Lower lobe of right lung (tissue), 2 donors: ENCODE measurements at places on chromosomes 6 and 20. TPM values are rescaled to one million over a fixed set of nuclear protein-coding genes. Genes with fewer than 3 reads are reported as not detected.

DNA sequence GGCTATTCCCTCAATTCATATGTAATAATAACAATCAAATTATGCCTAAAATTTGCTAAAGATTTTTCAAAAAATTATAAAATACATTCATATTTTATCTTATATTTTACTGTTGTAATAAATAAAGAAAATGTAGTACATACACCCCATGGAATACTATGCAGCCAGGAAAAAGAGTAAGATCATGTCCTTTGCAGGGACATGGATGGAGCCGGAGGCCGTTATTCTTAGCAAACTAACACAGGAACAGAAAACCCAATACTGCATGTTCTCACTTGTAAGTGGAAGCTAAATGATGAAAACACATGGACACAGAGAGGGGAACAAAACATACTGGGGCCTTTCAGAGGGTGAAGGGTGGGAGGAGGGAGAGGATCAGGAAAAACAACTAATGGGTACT, 584.2 kb upstream of the MMS22L start:
- H3K27ac ChIP-seq, result no peak overlapping the region
- H3K27me3 ChIP-seq, result no peaks in the 10 kb centered on the region
- H3K36me3 ChIP-seq, result no peaks in the 10 kb centered on the region
- no peak overlapping the region for H3K4me3 ChIP-seq

DNA sequence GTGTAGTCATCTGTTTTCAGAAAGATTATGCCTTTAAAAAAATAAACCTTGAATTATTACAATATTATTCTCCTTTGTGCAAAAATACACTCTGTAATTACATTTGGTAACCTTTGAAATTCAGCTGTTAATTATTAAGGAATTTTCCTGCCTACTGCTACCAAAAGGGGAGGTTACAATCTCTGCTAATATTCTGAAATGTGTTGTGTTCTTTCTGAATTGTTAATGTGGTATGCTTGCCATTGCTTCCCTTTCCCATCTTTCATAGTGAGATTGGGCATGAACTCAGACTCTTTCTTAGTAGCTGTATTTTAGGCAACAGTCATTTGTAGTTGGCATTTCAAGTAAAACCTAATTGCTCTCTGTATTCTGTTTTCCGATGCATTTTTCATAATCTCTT, 73.0 kb downstream of the PHF3 start:
- DNase-seq, result no peak
- H3K27ac ChIP-seq, result no peak overlapping the region
- H3K27me3 ChIP-seq, result no peaks in the 10 kb centered on the region

DNA sequence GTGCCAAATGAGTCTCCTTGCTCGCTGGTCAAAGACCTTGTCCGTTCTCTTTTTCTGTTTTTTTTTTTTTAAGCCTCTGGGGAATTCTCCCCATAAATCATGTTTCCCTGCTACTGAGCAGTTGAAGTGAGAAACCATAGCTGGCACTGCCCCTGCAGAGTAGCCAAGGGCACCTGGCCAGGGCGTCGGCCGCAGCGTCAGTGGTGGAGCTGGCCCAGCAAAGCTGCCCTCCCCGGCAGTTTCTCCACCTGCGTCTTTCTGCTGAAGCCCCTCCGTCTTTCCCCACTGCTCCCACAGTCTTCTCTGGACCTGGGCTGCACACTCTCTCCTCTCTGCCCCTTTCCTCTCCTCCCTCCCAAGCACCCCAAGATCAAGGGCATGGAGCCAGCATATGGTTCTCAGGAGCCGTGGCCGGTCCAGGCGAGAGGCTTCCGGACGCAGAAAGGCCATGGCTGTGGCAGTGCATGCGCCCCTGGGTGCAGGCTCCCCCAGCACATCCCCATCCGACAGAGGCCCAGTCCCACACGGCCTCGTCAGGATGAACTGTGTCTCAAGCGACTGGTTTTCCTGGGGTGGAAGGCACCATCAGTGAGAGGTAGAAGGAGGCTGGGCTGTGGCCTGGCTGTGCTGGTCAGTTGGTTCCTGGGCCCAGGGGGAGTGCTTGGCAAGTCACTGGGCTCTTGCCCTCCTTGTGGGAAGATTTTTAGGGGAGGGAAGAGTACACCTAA, 218.1 kb downstream of the ERMARD start:
- no peaks in the 10 kb centered on the region for H3K4me1 ChIP-seq
- no peak overlapping the region for H3K27ac ChIP-seq
- no peaks in the 10 kb centered on the region for H3K36me3 ChIP-seq

DNA sequence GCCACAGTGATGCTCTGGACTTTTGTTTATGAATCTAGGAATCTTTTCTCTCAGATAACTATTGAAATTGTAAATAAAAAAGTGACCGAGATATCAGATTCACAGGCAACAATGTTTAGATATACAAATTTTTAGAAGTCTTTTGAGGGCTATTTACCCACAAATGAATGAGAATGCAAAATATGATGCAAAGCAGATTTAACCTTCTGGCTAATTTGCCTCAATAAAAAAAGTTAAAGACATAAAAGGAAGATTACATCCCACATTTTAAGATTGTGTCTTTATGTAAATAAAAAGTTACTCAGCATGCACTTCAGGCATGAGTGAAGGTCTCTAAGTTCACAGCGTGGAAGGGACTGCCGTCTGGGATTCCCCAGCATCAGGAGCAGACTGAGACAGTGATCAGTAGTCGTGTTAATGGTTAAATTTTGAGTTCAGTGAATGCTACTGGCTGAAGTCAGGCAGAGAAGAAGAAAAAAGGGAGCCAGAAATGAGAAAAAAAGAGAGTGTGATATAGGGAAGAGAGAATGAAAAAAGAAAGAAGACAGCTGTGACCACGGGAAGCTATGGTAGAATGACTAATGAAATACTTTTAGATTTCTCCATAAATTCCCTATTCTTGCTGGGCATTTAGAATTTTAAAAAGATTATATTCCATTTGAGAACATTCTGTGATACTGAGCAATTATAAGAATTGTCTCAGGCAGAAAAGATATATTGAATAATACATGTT, 93.6 kb downstream of the MYB start:
- no peak overlapping the region for H3K27ac ChIP-seq
- H3K36me3 ChIP-seq, result no peaks in the 10 kb centered on the region
- H3K4me1 ChIP-seq, result no peaks in the 10 kb centered on the region
- no peaks in the 10 kb centered on the region for H3K27me3 ChIP-seq
- no peak overlapping the region for H3K4me3 ChIP-seq

Gene MROH8
- 3.9 TPM for total RNA-seq

GRCh38 chr6:25472306-25472705, 179.7 kb upstream of the SCGN start:
- no peak for DNase-seq
- no peaks in the 10 kb centered on the region for H3K4me1 ChIP-seq
- no peak overlapping the region for H3K27ac ChIP-seq
- H3K27me3 ChIP-seq, result no peaks in the 10 kb centered on the region
- no peak overlapping the region for H3K4me3 ChIP-seq

Gene SAMD10
- 3.6 TPM for total RNA-seq

Gene JPH2
- total RNA-seq, result 4.6 TPM

Gene MYCT1
- total RNA-seq, result 18.0 TPM

DNA sequence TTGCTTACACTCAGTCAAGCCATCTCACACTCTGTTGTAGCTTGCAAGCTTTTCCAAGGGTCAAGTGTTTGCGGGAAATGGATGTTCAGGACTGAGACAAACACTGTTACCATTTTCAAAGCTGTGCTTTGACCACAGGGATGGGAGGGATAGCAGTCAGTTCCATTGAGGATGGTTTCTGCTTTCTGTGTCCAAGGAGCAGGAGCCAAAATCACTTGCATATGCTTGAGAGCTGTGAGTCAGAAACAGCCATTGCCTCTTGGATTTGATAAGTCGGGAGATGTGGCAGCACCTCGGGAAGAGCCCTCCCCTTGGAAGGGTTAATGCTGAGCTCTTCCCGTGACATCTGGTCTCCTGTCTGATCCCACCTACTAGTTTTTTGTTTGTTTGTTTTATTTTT, 85.2 kb downstream of the TCP11 start:
- DNase-seq, result no peak
- H3K27ac ChIP-seq, result no peak overlapping the region

GRCh38 chr20:2603816-2604505, 48.5 kb upstream of the NOP56 start:
- H3K4me1 ChIP-seq, result no peaks in the 10 kb centered on the region
- no peak overlapping the region for H3K27ac ChIP-seq
- DNase-seq, result no peak
- H3K27me3 ChIP-seq, result no peaks in the 10 kb centered on the region

DNA sequence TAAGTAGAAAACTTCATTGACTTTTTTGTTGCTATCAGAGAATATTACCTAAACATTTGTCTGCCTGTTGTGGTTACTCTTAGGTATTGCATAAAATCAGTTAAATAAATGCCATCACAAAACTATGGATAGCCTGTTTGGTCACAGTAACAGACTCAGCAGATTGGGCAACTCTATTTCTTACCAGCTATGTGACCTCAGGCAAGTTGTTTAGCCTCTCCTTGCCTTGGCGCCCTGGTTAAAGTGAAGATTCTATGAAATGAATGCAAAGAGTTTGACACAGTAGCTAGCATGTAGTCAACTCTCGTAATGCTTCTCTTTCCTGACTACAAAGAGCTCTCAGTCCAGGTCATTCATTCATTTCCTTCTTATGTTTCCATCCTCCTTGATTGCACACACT, 82.5 kb upstream of the ID4 start:
- H3K4me1 ChIP-seq, result no peaks in the 10 kb centered on the region
- no peak overlapping the region for H3K27ac ChIP-seq
- H3K27me3 ChIP-seq, result no peaks in the 10 kb centered on the region
- H3K36me3 ChIP-seq, result no peaks in the 10 kb centered on the region

Gene SPTLC3
- 18.7 TPM for total RNA-seq

DNA sequence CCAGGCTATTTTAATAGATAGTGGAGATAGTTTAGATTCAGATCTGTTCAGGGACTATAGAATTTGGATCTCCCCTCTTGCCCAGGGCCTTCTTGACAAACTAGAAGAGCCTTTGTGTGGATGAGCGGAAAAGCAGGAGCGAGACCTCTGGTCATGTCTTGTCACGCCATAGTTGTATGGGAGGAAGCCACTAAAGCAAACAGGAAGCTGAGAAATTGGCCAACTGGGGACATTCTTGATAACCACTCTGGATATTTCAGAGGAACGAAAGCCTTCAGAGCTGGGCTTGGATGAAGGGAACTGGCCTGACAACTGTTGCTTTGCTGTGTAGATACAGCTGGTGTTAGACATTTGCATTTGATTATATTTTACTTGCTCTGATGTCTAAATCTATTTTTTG, 54.1 kb upstream of the EXOC2 start:
- no peaks in the 10 kb centered on the region for H3K36me3 ChIP-seq
- H3K27ac ChIP-seq, result peak overlapping the region; percentile 46
- peaks cover 6% of the 10 kb centered on the region for H3K4me1 ChIP-seq
- no peak overlapping the region for H3K4me3 ChIP-seq

Gene POM121L2
- total RNA-seq, result not detected

DNA sequence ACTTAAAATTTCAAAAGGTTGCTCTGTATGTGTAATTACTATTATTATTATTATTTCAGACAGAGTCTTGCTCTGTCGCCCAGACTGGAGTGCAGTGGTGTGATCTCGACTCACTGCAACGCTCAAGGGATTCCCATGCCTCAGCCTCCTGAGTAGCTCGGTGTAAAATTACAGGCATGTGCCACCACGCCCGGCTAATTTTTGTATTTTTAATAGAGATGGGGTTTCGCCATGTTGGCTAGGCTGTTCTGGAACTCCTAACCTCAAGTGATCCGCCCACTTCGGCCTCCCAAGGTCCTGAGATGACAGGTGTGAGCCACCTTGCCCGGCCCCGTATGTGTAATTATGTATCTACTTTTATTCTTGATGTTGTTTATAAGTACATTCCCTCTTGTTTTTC, 65.3 kb upstream of the ZNF217 start:
- peaks cover 72% of the 10 kb centered on the region for H3K4me1 ChIP-seq
- H3K27ac ChIP-seq, result no peak overlapping the region
- H3K4me3 ChIP-seq, result no peak overlapping the region
- no peak for DNase-seq
- H3K27me3 ChIP-seq, result no peaks in the 10 kb centered on the region

- no peaks in the 10 kb centered on the region for H3K4me1 ChIP-seq
- no peak overlapping the region for H3K4me3 ChIP-seq
- H3K27ac ChIP-seq, result no peak overlapping the region
- no peaks in the 10 kb centered on the region for H3K27me3 ChIP-seq
Measured at GRCh38 chr20:52482044-52482443, 290.5 kb upstream of the ZFP64 start.

- no peak for DNase-seq
- no peaks in the 10 kb centered on the region for H3K36me3 ChIP-seq
- no peak overlapping the region for H3K27ac ChIP-seq
- H3K4me3 ChIP-seq, result no peak overlapping the region
- H3K27me3 ChIP-seq, result no peaks in the 10 kb centered on the region
Measured at GRCh38 chr6:76681781-76682180, 609.3 kb upstream of the IMPG1 start.

GRCh38 chr20:40743141-40743775, 54.2 kb upstream of the MAFB start:
- no peaks in the 10 kb centered on the region for H3K36me3 ChIP-seq
- no peaks in the 10 kb centered on the region for H3K27me3 ChIP-seq
- H3K4me3 ChIP-seq, result no peak overlapping the region
- no peak overlapping the region for H3K27ac ChIP-seq
- no peak for DNase-seq

Gene SYCP2L
- total RNA-seq, result 1.0 TPM

- H3K27ac ChIP-seq, result no peak overlapping the region
- H3K4me1 ChIP-seq, result no peaks in the 10 kb centered on the region
- no peaks in the 10 kb centered on the region for H3K36me3 ChIP-seq
- no peak overlapping the region for H3K4me3 ChIP-seq
- no peak for DNase-seq
Measured at GRCh38 chr6:16157909-16158308, 29.0 kb downstream of the MYLIP start.

DNA sequence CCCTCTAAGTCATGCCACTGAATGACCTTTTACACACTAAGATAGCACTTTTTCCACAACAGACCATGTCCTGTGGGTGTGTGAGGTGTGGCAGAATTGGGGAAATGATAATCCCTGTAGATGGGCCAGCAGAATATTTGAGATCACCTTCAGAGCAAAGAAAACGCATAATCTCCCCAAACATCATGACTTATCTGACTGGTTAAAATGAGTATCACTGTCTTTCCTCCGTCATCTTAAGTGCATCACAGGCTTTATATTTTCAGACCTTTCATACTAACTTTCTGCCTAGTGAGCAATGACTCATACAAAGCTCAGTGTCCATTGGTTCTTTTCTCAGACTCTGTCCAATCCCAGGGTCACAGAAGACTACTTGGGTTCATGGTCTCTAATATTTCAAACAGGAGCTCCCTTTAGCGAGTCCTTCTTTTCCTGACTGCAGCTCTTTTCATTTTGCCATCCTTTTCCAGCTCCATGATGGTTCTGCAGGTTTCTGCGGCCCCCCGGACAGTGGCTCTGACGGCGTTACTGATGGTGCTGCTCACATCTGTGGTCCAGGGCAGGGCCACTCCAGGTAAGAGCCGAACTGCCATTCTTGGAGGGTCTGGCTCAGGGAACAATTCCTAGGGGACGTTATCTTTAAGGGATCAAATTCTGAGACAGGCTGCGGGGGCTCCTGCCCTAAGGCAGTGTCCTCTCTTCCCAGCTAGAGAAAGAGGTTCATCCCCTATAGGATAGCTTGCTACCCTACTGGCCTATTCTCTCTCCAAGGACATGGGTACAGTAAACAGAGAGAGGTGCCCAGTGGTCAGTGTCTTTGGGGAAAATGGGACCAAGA, at the start of gene HLA-DPB1:
HLA-DPB1 (plus strand) TSS at position 423 of the 838 bp plus-strand sequence; CDS start at position 475, 52 bp downstream.
- no peaks in the 10 kb centered on the region for H3K27me3 ChIP-seq
- DNase-seq, result no peak
- peak within 1 kb of the TSS; percentile 68 for H3K4me3 ChIP-seq
- H3K36me3 ChIP-seq, result peaks cover 3% of the 10 kb centered on the region
- H3K27ac ChIP-seq, result peak within 1 kb of the TSS; percentile 90
- H3K4me1 ChIP-seq, result peaks cover 48% of the 10 kb centered on the region

GRCh38 chr6:107689951-107690642, 134.0 kb downstream of the SCML4 start:
- no peak overlapping the region for H3K27ac ChIP-seq
- no peak overlapping the region for H3K4me3 ChIP-seq
- H3K4me1 ChIP-seq, result no peaks in the 10 kb centered on the region

Gene SH3BGRL2
- total RNA-seq, result 28.9 TPM
